ENCODE measurements at places on chromosomes 13 and 19.

- no peak for DNase-seq
Observed at GRCh38 chr13:59346999-59347723, 816.6 kb downstream of the DIAPH3 start.

DNA sequence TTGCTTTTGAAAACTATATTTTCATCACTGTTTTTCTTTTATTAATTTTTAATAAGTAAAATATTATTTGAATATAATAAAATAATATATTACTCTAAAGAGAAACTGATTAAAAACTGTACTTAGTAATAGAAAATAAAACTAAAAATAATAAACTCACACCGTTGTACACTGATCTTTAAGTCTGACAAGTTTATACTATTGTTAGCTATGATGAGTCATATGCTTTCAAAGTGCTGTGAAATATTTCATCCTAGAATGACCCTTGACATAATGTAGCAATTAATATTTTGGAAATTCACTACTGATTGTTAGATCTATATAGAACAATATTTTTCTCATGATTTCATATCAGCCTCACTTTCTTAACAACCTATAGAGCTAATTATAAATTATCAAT is 1040.6 kb upstream of the SPRY2 start:
- no peak for DNase-seq

DNA sequence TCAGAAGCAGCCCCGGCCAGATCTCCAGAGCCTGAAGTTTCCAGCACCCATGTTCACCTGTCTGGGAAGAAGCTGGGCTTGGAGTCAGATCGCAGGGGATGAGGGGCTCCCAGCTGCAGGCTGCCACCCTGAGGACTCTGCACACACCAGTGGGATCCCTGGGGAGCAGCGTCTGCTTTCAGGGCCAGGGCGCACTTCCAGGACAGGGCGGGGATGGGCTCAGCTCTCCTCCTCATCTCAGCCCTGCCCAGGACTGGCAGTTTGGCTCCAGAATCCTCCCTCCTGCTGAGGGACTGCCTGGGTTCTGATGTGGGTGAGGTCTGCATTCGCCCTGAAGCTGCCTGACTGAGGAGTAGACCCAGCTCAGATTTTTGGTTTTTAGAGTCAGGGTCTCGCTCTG is 3.5 kb downstream of the SLC7A9 start:
- no peak for DNase-seq

GRCh38 chr19:18915639-18916038 is 3.5 kb downstream of the COPE start:
- DNase-seq, result no peak

DNA sequence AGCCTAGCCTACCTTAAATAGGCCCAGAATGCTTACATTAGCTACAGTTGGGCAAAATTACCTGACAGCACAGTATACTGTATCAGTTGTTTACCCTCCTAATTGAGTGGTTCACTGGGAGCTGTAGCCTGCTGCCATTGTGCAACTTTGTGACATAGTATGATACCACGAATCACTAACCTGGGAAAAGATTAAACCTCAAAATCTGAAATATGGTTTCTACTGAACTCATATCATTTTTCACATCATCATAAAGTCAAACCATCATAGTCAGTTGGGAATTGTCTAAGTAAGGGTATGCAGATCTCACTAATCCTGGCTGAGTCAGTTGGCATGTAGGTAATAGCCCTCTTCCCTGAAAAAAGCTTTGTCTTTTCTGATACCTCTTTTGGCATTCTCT is 9.2 kb downstream of the PAN3 start:
- no peak for DNase-seq

GRCh38 chr13:100976993-100977392 is 302.4 kb upstream of the TMTC4 start:
- DNase-seq, result no peak

- DNase-seq, result no peak
Observed at GRCh38 chr13:25067064-25067463, 28.9 kb upstream of the PABPC3 start.

- DNase-seq, result peak; percentile 53
Observed at GRCh38 chr13:71867131-71867814, at the start of gene DACH1. Gene DACH1 (minus strand): TSS chr13:71867204.

- no peak for DNase-seq
Observed at GRCh38 chr19:43643326-43643725, 3.7 kb upstream of the CADM4 start.

DNA sequence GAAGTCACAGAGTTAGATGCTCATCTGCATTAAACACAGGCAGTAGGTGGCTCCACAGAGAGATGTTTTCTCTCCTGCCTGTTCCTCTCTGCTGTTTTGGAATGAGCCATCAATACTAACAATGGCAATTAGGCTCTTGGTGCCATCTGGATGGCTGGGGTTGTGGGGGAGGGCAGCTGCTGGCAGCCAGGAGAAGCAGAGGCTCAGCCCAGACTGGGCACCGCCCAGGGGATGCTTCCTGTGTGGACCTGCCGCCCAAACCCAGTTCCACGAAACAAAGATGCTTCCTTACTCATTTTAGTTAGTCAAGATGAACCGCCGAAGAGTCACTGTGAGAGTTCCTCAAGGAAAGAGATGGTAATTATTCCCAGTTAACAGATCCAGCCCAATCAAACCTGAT is 50.8 kb upstream of the PCDH8 start:
- no peak for DNase-seq

- peak; percentile 74 for DNase-seq
Observed at GRCh38 chr19:35592226-35592625, 6.3 kb downstream of the PMIS2 start.

GRCh38 chr13:98915981-98916380 is 61.9 kb downstream of the DOCK9 start:
- no peak for DNase-seq

DNA sequence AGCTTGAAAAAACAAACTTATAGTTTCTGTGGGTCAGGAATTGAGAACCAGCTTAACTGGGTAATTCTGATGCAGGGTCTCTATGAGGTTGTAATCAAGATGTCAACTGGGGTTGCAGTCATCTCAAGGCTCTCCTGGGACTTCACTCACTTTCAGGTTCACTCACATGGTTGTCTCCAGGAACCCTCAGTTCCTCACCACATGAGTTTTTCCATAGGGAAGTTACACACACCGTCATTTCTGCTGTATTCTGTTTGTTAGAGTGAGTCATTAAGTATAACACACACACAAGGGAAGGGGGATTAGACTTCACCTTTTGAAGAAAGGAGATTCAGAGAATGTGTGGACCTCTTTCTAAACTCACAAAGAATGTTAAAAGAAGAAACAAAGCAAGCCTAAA is 34.9 kb upstream of the MLNR start:
- DNase-seq, result no peak

GRCh38 chr13:104355041-104355670 is 1288.9 kb upstream of the SLC10A2 start:
- DNase-seq, result no peak

- no peak for DNase-seq
Observed at GRCh38 chr13:23025864-23026608, 154.7 kb upstream of the SGCG start.

GRCh38 chr19:13252569-13253335 is 102.5 kb downstream of the IER2 start:
- no peak for DNase-seq

GRCh38 chr13:84038001-84038400 is 155.7 kb upstream of the SLITRK1 start:
- DNase-seq, result no peak

GRCh38 chr13:69956349-69956748 is 151.3 kb upstream of the ATXN8OS start:
- DNase-seq, result no peak

DNA sequence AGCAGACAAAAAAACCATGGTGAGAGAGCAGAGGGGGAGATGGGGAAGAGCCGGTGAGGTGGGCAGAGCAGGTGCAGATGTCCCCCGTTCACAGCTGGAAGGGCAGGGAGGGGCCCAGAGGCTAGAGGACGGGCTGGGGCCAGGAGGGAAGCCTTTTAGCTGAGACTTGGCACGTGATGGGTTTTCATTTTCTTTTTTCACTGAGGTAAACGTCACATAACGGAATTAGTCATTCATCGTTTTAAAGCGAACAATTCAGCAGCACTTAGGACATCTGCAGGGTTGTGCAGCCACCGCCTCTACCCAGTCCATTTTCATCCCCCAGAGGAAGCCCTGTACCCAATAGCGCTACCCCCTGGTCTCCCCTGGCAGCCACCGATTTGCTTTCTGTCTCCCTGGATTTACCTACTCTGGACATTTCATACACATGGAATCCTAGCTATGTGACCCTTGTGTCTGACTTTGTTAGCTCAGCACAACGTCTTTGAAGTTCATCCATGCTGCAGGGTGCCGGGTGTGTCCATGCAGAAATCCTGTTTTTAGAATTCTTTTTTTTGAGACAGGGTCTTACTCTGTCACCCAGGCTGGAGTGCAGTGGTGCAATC is 16.0 kb upstream of the EMC10 start:
- peak; percentile 89 for DNase-seq

DNA sequence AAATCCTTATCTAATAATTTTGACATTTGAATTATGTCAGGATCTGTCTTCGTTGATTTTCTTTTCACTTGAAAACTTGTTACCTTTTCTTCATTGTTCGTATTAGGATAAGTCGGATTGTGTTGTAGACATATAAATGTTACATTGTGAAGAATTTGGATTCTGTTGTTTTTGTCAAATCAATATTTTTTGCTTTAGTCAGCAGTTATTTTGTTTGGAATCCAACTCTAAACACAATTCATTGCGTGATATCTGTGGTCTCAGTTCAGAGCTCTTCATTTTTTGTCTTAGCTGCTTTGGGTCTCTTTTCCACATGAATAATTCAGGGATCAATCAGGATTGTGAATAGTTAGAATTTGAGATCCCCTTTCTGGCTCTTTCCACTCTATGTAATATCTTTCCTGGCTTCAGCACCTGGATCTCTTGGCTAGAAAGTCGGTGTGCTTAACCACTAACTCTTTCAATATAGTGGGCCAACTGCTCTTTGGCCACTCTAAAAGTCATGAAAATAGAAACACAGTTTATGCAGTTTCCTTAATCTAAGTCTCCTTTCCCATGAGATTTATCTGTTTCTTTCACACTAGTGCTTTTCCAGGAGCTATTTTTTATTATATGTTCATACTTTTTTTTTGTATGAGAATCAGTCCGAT is 2494.2 kb upstream of the PCDH20 start:
- DNase-seq, result no peak

GRCh38 chr13:79631051-79631659 is 150.2 kb downstream of the NDFIP2 start:
- DNase-seq, result no peak

GRCh38 chr19:7926021-7926726 is at the start of gene CTXN1:
Gene CTXN1 (minus strand): TSS chr19:7926135. CDS start chr19:7925538, 597 bp downstream.
- peak; percentile 94 for DNase-seq

DNA sequence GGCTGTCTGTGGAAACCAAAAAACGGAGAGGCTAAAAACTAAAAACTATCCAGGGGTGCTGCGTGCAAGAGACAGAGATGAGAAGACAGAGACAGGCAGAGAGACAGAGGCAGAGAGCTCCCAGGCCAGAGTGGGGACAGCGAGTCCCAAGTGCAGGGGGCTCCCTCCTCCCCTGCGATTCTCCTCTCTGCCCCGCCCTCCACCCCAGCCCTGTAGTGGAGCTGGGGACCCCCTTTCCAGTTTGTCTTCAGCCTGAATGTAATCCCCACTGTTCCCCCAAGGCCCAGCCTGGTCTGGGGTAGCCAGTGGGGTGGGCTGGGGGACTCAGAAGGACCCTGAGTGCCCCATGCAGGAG is 2.0 kb downstream of the NFIC start:
- no peak for DNase-seq

GRCh38 chr13:94435604-94436226 is 43.8 kb downstream of the DCT start:
- peak; percentile 41 for DNase-seq

- no peak for DNase-seq
Observed at GRCh38 chr13:46210362-46211083, 1.2 kb upstream of the LRRC63 start.

DNA sequence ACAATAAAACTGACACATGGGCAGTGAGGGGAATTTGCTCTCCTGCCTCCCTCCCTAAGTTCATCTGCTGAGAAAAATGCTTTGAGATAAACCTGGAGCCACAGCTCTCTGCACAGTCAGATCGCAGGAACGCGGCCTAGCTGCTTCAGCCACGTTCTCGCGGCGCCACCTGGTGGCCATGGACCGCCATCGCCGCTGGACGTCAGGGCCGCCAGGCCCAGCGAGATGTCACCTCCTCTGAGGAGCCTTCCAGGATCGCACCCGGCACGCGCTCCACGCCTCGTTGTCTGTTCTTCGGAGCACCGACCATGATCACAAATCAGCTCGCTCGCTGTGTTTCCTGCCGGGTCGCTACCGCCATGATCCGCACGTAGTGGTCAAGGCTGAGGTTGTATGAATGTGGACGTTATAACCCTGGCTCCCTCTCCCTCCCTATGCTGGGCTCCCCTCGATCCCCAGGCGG is 20.6 kb upstream of the USP29 start:
- peak; percentile 75 for DNase-seq

- no peak for DNase-seq
Observed at GRCh38 chr13:106570299-106570852, 2.4 kb upstream of the ARGLU1 start.

DNA sequence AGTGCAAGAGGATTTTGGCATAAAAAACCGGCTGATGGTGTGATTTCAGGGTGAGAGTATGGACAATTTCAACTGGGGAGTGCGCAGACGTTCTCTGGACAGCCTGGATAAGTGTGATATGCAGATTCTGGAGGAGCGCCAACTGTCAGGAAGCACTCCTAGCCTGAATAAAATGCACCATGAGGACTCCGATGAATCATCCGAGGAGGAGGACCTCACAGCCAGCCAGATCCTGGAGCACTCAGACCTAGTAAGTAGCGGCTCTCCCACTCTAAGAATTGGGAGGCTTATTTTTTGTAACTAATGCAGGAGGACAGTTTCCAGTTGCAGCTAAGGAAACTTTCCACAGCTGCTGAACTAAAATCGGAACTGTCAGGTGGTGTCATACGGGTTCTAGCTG is 53.6 kb downstream of the ZAR1L start:
- no peak for DNase-seq

DNA sequence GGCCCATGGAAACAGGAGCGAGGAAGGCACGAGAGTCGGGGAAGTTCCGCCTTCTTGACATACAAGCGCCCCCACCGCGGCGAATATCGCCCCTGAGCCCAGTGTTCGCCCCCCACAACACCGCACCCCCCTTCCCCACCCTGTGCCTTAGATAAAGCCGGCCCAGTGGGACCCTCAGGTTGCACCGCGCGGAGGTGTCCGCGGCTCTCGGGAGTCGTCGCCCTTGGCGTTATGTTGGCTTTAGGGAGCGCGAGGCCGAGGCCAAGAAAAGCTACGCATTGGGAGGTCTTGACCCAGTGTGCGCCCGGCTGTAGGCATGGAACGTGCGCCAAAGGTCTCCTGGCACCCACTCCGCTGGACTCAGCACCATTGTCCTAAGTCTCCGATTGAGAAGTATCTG is 603 bp upstream of the ZNF132 start:
- no peak for DNase-seq

DNA sequence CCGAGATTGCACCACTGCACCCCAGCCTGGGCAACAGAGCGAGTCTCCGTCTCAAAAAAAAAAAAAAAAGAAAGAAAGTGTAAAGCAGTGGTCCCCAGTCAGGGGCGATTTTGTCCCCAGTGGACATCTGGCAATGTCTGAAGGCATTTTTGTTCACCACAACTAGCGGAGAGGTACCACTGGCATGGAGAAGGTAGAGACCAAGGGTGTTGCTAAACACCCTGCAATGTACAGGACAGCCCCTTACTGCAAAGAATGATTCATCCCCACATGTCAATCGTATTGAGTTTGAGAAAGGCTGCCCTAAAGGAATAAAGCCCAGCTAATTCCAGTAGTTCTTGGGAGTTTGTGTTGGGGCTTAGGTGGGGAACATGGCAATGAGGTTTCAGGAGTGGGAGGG is 38.7 kb downstream of the CYP4F2 start:
- no peak for DNase-seq

Measured in GM13976 (cell line).